ENCODE measurements at places on chromosomes 11 and 22. TPM values are rescaled to one million over a fixed set of nuclear protein-coding genes. Genes with fewer than 3 reads are reported as not detected.

- DNase-seq, result no peak
Observed at GRCh38 chr11:120044011-120044675, 93.8 kb downstream of the TRIM29 start.

- no peak for DNase-seq
Observed at GRCh38 chr22:22058633-22059290, 76.2 kb upstream of the TOP3B start.

- no peak for DNase-seq
Observed at GRCh38 chr11:63417174-63417852, 47.7 kb downstream of the SLC22A9 start.

The PLA2G3 gene
- total RNA-seq, result 0.12 TPM
